Fibroblast of skin of abdomen (primary cell): ENCODE measurements at places on chromosomes 13 and 19.

GRCh38 chr13:44578067-44578400 is 1.9 kb upstream of the TSC22D1 start:
- no peak for DNase-seq

- DNase-seq: peak; percentile 94
These were observed 186.2 kb downstream of the POSTN start for GRCh38 chr13:37412241-37412921.

DNA sequence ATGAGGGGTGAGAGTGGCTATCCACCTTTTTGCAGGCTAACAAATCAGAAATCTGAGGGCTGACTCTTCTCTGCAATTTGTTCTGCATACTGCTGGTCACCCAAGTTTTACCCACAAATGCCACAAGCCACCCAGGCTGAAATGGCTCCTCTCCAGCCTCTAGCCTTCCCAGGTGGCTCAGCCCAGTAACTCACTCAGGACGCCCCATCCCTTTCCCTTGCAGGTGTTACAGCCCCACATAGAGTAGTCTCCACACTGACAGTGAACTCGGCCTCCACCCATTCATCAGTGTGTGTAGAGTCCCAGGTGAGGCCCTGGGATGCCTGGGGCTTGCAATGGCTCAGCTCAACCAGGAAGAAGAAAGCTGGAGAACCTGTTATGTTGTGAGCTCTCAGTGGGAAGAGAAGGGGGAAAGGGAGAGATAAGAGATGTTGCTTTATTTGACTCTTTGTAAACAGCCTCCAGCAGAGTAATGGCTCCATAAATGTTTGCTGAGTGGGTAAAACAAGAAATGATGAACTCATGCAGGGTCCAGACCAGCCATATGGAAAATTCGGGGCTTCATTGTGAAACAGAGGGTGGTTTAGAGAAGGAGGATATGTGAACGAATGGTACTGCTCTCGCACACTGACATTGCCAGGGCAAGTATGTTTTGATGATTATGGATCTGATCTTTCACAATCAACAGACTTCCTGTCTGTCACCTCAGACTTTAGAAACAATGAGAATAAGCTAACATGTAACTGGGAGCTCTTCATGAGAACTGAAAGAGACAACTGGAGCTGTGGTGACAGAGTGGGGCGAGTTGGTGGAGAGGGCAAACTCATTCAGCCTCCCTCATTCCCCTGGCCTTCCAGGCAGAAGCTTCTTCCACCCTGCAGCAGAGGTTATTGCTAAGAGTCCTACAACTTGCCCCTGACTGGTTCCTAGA is 74.2 kb upstream of the RFC3 start:
- no peak for DNase-seq

DNA sequence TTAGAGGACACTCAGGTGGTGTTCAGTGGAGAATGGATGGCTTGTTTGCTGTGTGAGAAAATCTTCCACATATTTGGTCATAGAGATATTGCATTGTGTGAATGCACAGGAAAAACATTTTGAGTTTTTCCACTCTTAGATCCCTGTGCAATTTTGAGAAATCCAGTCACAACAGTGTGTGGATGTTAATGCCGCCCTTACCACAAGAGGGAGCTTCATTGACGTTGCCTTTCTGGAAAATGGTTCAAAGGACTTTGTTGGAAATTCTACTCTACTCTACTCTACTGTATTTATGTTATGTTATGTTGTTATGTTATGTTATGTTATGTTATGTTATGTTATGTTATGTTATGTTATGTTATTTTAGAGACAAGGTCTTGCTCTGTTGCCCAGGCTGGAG is 13.4 kb downstream of the ZNF20 start:
- no peak for DNase-seq

DNA sequence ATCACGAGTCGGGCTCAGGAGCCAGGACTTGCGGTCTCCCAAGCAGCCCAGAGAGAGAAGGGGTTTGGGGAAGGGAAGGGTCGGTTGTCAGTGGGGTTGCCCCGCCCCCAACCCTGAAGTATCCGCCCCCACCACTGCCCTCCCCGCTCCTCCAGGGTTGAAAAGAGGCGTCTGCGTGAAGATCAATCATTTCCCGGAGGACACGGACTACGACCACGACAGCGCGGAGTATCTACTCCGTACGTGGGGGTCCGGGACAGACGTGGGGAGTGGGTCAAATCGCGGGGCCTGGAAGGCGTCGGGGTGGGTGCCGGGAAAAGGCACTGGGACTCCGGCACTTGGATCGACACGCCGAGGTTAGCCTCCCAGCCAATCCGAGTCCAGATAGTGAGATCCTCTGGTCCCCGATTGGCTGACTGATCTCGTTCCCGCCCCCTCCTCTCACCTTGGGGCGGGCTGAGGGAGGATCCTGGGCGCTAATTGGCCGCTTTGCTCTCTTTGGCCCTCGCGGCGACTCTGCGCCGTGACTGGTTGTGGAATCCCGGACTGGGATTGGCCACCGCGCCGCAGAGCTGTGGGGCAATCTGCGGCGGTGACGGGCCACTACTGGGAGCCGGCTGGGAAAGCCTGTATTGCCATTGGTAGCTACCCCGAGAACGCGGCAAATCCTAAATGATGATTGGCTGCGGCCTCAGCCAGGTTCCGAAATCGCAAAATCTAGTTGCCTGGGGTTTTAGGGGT is 13.3 kb upstream of the CACNG6 start:
- peak; percentile 82 for DNase-seq

GRCh38 chr13:37194428-37194861 is 89.0 kb upstream of the CSNK1A1L start:
- peak; percentile 93 for DNase-seq

- DNase-seq: no peak
These were observed 59.5 kb downstream of the TNFRSF19 start for GRCh38 chr13:23629566-23630272.

DNA sequence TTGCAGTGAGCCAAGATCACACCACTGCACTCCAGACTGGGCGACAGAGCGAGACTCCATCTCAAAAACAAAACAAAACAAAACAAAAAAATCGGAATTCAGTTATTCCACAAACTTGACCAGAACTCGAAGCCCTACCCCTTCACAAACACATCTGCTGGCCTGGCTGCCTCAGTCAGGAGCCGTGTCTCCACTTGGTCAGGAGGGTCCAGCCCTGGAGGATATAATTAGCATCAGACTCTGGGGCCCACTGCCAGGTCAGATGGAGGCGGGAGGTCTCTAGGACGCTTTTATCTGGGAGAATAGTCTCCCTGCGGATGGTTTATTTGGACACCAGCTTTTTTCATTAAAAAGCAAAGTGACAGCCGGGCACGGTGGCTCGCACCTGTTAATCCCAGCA is 8.0 kb downstream of the ELL start:
- DNase-seq: no peak

- peak; percentile 10 for DNase-seq
These were observed 82.6 kb downstream of the KATNAL1 start for GRCh38 chr13:30224732-30225131.

- no peak for DNase-seq
These were observed 145.7 kb downstream of the PCCA start for GRCh38 chr13:100234524-100235136.

GRCh38 chr13:20924758-20925394 is 22.3 kb upstream of the XPO4 start:
- DNase-seq: peak; percentile 74

DNA sequence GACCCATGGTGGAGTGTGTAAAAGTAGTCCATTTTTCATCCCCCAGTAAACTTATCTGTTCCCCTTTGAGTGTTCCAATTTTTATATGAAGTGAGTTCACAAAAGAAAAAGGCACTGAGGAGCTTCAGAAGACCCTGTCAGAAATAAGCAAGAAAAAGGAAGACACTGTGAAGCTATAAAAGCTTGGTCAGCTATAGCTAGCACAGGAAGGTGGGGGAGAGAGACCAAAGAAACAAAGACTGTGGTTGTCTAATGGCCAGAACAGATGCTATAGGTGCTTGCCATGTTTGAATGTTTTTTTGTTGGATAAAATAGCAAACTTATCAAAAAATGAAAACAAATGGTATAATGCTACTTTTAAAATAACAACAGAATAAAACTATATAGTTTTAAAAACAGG is 46.5 kb downstream of the RCBTB2 start:
- DNase-seq: no peak

- DNase-seq: peak; percentile 92
These were observed 133.2 kb downstream of the VWA8 start for GRCh38 chr13:41827507-41828213.

DNA sequence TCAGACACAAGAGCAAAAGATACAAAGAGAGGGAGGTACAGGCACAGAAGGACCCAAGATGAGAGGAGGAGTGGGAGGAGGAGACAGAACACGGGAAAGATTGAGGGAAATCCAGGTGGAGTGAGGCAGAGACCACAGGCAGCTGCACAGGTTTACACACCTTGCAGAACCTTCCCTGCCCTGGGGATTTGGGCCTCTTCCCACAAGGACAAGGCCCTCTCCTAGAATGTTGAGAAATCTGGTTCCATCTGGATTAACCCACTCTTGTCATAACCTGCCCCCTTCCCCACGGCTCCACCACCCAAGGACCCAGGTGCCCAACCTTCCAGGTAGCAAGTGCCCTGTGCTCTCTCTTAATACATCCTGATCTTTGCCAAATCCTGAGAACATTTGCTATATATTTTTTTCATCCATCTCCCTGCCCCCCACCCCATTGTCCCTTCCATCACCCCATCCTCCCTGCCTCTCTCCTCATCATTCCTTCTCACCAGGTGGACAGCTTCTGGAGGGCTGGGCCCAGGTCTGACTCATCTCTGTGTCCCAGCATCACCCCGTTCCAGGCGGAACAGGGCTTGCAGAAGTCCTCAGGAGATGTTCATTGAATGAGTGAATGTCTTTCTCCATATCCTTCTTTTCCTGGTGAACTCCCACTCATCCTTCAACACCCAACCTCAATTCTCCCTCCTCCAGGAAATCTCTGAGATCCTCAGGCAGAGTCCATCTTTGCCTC is 8.8 kb upstream of the KLK8 start:
- no peak for DNase-seq
